A172 (cell line): ENCODE measurements at places on chromosomes 1 and 21.

GRCh38 chr1:162069334-162070093 lies at the start of gene NOS1AP:
TSS of gene NOS1AP (plus strand) at chr1:162069691. CDS start at chr1:162070178, 487 bp downstream.
- DNase-seq: peak; percentile 64

DNA sequence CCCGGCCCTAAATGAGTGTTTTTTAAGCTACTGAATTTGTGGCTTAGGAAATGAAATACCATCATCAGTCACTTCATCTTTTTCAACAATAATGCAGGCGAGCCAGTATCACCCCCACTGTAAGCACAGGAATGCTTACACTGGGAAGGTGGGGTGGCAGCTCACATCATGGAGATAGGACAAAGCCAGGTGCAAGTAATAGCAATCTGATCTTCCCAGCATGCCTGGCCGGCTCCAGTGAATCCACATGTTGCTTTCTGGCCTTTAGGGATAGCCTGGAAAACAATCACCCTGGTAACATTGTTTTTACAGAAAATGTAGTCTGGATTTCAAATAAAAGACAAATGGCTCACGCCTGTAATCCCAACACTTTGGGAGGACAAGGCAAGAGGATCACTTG lies 140.9 kb upstream of the SOD1 start:
- DNase-seq: no peak

GRCh38 chr1:8134546-8135235 lies 108.6 kb upstream of the ERRFI1 start:
- no peak for DNase-seq

DNA sequence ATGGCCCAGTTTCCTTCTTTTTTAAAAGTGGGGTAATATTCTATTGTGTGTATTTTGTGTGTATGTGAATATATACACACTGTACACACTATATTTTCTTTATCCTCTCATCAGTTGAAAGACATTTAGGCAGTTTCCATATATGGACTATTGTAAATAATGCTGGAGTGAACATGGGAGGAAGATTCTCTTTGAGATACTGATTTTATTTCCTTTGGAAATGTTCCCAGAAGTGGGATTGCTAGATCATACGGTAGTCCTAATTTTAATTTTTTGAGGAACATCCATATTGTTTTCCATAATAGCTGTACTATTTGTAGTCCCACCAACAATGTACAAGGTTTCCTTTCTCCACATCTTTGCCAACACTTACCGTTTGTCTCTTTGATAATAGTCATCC lies 51.0 kb downstream of the F3 start:
- DNase-seq: no peak

GRCh38 chr1:78070758-78071157 lies 25.0 kb downstream of the GIPC2 start:
- DNase-seq: peak; percentile 52

DNA sequence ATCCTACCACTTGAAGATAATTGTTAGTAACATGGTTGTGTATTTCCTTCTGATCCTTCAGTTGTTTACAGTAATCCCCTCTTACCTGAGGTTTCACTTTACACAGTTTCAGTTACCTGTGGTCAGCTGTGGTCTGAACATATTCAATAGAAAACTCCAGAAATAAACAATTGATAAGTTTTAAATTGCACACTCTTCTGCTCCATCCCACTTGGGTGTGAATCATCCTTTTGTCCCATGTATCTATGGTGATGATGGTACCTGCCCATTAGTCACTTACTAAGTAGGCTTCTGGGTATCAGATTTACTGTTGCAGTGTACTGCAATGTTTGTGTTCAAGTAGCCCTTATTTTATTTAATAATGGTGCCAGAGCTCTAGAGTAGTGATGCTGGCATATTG lies 62.5 kb downstream of the OSBPL9 start:
- DNase-seq: no peak
